ENCODE measurements at places on chromosomes 3 and 15.

GRCh38 chr15:97903971-97904572 is 56.4 kb upstream of the ARRDC4 start:
- no peak for DNase-seq

GRCh38 chr3:126606001-126606400 is 47.3 kb upstream of the C3orf22 start:
- DNase-seq: no peak

GRCh38 chr15:48936666-48937065 is 27.1 kb downstream of the SHC4 start:
- no peak for DNase-seq

- no peak for DNase-seq
Measured at GRCh38 chr3:22835041-22835440, 368.1 kb upstream of the UBE2E2 start.

GRCh38 chr15:25060996-25061620 is 106.3 kb downstream of the SNRPN start:
- DNase-seq: peak; percentile 41

- DNase-seq: no peak
Measured at GRCh38 chr3:44984335-44984734, 8.3 kb downstream of the EXOSC7 start.

DNA sequence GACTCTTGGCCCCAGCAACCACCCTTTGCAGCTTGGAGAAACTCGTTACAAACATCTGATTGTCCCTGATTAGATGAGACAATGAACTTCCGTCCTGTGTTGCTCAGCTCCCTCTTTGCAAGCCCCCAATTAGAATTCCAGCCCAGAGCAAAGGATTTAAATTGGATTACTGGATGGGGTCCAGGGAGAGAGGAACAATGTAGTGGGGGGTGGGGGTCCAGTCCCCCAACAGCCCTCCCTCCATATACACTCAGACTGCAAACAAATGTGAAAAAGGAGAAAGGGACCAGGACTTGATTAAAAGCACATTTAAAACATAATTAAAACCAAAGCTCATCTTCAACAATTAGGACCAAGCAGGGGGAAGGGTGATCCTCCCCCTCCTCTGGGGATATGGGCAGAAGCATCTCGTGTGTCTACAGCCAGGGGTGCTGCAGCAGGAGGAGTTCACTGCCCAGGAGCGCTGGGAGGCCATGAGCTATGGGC is 71.7 kb upstream of the TMEM115 start:
- DNase-seq: no peak

DNA sequence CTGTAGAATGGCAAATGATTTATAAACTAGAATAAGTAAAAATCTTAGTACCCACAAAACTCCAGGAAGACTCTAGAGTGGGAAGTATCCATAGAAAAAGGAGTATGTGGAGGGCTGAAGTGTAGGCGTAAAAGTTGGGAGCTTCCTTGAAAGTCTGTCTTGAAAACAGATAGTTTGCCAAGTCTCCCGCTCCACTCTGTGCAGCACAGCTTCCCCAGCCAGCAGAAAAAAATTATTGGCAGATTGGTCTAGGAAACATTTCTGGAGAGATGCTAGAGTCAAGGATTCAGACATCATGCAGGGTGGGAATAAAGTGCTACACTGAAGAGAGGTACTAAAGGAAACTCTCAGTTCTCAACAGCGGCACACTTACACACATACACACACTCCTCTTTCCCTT is 53.4 kb upstream of the CD200R1L start:
- no peak for DNase-seq

- DNase-seq: no peak
Measured at GRCh38 chr3:156300371-156300770, 180.0 kb downstream of the KCNAB1 start.

GRCh38 chr3:25604107-25604805 is 60.5 kb downstream of the TOP2B start:
- DNase-seq: no peak
